Thymus (tissue), 14 donors: ENCODE measurements at places on chromosomes 3 and 15. TPM values are rescaled to one million over a fixed set of nuclear protein-coding genes. Genes with fewer than 3 reads are reported as not detected.

GRCh38 chr3:33173103-33173502 is 45.5 kb downstream of the SUSD5 start:
- DNase-seq: no peak

DNA sequence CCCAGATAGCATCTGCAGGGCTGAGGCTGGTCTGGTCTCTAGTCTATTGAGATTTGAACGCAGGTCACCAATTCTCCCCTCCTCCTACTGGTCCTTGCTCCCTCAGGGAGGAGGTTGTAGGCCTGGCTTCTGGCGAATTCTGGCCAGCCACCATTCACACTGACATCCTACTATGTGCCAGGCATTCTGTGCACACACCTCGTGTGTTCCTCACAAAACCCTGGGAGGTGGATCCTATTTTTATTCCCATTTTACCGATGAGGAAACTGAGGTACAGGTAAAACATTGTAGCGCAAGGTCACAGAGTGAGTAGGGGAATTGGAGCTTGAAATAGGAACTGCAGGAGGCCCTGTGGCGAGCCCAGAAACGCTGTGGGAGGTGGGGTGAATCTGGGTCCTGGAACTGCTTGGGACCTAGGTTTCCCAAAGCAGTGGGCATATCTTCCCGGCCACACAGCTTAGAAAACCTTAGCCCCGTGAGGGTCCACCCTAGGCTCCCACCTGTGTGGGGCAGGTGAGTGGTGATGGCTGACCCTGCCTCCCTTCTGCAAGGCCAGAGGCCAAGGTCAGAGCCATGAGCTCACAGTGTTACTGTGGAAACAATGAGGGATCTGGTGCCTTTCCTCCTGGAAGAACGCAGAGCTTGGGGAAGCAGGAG is 4.8 kb upstream of the ATP2B2 start:
- DNase-seq: no peak

The SERPINI2 gene
- total RNA-seq: 0.19 TPM

The CLRN1 gene
- total RNA-seq: under 0.01 TPM

The CACNA2D3 gene
- 1.8 TPM for total RNA-seq

- no peak for DNase-seq
Observed at GRCh38 chr3:188037965-188038581, 115.9 kb upstream of the LPP start.

DNA sequence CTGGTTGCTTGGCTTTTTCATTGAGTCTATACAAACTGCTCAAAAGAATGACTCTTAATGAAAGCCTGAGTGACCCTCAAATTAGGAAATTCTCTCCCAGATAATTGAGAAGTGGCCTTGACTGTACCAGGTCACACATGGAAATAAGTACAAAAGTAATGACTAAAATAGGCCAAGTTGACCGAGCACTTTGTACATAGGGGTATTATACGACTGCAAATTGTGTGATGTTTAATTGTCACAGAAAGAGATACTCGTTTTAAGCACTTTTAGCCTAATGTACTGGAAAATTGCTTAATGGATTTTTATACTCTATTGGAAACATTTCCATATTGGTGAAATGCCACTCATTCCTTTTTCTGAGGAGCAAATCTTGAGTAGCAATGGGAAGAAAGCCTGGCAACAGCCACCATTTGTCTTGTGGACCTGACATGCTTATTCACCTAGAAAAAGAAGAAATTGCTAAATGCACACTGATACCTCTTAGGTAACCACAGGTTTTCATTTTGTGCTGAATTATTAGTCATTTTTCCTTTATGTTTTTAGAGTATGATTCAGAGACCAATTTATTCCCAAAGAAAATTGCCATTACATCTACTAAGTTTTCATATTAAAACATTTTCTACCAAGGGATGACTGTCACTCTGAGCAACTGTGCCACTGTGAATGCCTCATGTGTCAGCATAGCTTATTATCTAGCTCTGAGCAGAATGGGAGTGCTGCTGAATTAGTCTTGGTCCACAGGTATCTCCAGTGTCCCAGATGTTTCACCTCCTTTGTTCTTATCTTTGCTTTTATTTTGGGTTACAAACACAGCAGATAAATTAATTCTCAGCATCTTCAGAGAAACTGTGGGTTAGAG is 8.9 kb upstream of the PXK start:
- DNase-seq: no peak

The NMB gene
- 5.8 TPM for total RNA-seq

GRCh38 chr15:29713784-29714183 is 108.5 kb downstream of the TJP1 start:
- DNase-seq: no peak

DNA sequence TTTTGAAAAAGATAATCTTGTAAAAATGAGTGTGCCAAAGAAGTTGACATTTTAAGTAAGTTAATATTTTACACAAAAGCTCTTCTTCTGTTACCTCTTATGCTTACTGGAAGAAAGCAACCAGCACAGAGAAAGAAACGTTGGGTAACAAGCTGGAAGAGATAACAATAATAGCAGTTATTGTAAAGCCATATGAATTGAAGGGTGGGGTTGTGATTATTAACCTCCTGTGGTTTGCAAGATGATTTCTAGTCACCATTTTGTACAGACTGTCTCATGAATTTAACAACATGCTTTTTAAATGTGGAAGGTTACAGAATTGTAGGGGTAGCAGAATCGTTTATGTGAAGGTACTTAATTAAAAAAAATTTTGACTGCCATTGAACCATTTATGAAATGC is 9.2 kb downstream of the RAP2B start:
- no peak for DNase-seq

GRCh38 chr3:171362575-171362974 is 97.6 kb downstream of the TNIK start:
- no peak for DNase-seq

The CHRFAM7A gene
- 0.38 TPM for total RNA-seq

The CCDC13 gene
- total RNA-seq: 0.94 TPM

DNA sequence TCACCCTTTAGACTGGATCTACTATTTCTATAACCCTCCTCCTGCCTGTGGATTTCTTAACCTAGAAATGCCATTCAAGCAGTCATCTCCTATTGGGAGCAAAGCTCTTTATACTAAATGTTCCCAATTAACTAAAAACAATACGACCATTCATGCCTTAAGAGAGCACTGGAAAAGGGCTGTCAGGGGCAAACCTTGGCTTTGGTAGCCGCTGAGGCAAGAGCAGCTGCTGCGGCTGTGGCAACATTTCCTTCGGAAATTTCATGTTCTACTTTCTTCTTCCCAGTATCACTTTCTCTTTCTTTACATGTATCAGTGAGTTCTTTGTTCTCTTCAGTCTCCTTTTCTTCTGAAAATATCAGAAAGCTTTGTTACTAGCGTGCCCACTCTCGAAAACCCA is 56.3 kb upstream of the CSPG5 start:
- DNase-seq: no peak

DNA sequence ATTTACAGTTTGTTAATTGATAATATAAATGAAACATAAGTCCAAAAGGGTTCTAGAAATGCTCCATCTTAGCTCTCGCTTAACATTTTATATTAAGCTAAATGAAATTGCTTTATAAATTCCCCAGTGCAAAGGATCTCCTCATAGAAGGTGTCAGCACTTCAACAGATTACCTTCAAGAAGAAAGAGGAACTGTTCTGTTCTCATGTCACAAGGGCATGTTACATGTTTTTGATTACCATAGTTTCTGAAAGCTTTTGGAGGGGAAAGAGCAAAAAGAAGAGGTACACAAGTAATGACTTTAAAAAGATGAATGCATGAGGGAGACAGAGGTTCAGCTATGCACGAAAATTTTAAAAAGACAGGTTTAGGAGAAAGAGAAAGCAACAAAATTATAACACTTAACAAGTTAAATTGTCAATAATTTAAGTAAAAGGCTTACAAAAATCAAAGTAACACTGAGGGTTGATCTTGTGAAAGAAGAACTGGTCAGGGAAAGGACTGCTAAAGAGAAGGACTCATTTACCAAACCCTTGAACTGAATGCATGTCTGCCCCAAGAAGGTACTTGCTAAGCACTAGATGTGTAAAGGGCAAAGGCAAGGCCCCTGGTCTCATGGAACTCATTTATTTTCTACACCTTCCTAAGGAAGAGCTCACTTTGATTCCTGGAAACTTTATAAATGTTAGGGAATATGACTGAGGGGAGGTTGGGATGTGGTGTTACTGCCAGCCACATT is 45.1 kb downstream of the CCDC191 start:
- DNase-seq: no peak

GRCh38 chr3:14793126-14793857 is 25.5 kb upstream of the FGD5 start:
- DNase-seq: no peak

GRCh38 chr15:81398456-81398855 is 24.4 kb upstream of the TMC3 start:
- no peak for DNase-seq

The SLC9A9 gene
- 20.5 TPM for total RNA-seq

DNA sequence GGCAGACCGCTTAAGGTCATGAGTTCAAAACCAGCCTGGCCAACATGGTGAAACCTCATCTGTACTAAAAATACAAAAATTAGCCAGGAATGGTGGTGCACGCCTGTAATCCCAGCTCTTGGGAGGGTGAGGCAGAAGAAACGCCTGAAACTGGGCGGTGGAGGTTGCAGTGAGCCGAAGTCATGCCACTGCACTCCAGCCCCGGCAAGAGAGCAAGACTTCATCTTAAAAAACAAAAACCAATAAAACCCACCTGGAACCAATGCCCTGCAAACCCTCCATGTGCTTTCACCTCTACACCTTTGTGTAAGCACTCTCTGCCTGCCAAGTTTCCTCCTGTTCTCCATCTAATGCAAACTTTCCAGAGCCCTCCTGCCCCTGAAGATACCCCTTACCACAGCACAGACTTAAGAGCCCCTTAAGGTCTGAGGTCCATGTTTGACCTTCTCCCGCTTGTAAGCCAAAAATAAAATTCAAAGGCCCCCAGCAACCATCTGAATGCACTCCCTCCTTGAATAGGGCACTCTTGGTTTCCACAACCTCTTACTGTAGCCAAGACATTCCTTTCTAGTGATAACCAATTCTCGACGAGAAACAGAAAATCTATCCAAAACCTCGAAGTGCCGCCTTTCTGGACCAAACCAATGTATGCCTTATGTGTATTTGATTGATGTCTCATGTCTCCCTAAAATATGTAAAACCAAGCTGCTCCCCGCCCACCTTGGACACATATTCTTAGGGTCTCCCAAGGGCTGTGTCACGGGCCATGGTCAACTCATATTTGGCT is 3.0 kb downstream of the RPL32 start:
- DNase-seq: no peak

GRCh38 chr3:141255846-141256261 is 24.2 kb downstream of the PXYLP1 start:
- DNase-seq: no peak

The ZPLD1 gene
- total RNA-seq: 0.09 TPM

The NPAP1 gene
- total RNA-seq: under 0.01 TPM

The TMEM158 gene
- 0.66 TPM for total RNA-seq

- no peak for DNase-seq
Observed at GRCh38 chr3:61683549-61684236, 122.3 kb downstream of the PTPRG start.

DNA sequence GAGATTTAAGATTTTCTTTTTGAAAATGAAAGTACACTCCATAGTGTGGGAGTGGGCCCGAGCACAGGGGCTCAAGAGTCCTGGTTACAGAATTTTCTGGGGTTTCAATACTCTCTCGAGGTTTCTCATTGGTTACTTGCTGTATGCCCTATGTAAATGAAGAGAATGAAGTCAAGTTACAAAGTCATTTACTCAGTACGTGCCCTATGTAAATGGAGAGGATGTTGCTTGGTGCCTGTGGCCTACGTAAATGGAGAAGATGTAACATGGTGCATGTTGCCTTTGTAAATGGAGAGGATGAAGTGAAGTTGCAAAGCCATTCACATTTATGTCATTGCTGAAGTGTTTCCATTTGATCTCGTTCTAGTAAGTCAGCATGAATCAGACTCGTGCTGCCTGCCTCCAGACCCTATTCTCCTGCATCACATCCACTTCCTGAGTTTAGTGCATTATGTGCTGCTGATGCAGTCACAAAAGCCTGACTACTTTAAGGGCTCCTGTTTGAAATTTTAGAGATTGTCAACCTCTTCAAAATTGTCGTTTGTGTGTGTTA is 302.0 kb downstream of the ZBBX start:
- DNase-seq: no peak

DNA sequence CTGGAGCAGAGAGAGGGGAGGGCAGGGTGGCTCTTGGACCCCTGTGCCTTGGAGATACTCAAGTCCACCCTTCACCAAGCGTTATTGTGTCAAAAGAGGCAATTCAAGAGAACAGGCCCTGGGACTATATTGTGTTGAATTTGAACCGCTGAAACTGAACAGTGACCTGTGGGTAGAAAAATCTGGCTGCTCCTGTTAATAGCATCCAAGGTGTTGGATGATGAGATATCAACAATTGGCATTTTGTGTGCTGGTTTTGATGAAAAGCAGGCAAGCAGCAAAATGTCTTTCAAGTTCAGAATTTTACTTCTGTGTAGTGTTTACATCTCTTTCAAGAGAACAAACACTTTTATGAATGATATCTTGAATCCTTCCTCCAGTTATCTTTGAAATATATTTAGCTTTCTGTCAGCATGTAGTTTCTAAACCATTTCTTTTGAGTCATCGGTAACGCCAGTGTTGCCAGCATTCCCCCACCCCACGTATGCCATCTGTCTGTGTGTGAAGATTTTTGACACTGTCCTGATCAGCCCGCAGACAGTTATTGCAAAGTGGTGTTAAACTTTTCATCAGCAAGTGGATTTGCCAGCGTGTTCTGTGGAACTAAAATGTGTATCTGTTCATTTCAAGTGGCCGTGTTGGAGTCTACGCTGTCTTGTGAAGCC is 34.8 kb downstream of the PDHB start:
- DNase-seq: no peak

GRCh38 chr3:62665627-62666437 is 209.4 kb downstream of the CADPS start:
- no peak for DNase-seq

GRCh38 chr3:151377768-151378385 is 6.7 kb downstream of the P2RY12 start:
- DNase-seq: no peak

The GABRR3 gene
- total RNA-seq: 0.05 TPM

DNA sequence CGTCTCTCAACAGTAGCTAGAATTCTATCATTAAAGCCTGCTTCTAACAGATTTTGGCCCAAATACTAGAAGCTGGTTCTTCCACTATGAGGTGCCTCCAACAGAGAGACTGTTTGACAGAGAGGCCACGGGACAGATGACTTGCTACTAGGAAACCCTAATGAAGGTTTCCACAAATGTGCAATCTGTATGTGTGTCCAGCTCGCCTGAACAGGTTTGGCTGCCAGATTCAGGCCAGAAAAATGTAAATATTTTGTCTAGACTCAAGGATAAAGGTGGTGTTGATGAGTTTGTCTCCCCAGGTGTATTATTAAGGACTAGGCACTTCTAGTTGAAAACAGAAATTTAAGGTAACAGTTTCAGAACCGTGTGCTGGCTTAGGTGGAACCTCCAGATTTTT is 91.6 kb upstream of the TRIM42 start:
- DNase-seq: no peak

DNA sequence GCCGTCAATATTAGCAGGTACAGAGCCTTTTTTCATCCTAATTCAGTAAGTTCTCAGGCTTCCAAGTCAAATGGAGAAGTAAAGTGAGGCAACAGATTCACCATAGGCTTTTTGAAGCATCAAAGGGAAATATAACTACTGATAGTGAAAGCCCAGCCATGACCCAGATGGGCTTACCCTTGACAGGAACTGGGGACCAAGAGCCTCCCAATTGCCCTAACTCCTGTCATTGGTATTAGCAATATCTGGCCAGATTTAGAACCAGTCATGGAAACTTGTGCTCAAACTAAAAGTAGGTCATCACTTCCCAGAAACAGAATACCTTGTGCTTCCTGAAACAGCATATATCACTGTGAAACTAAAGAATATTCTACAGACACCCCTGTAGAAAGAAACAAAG is 33.0 kb downstream of the NME9 start:
- DNase-seq: no peak

The DNASE1L3 gene
- total RNA-seq: 52.0 TPM

- no peak for DNase-seq
Observed at GRCh38 chr15:100732211-100733055, 130.0 kb downstream of the ASB7 start.
